Endothelial cell of umbilical vein (primary cell): ENCODE measurements at places on chromosomes 1 and 21. TPM values are rescaled to one million over a fixed set of nuclear protein-coding genes. Genes with fewer than 3 reads are reported as not detected.
A peak's percentile ranks its signal among the peaks of the same experiment; 100 is the strongest.

The TTC39A gene
- total RNA-seq: 1.2 and 1.7 TPM in 2 replicates

The LRRC71 gene
- total RNA-seq: 0.66 and 1.2 TPM in 2 replicates

The CSTB gene
- total RNA-seq: 65.8 and 69.2 TPM in 2 replicates

The INKA2 gene
- 5.3 and 7.8 TPM in 2 replicates for total RNA-seq

The MRPL39 gene
- total RNA-seq: 25.2 and 28.1 TPM in 2 replicates

The GPX7 gene
- total RNA-seq: 8.9 and 26.3 TPM in 2 replicates

GRCh38 chr1:111593403-111594305 lies 25.9 kb upstream of the RAP1A start:
- DNase-seq: peak; percentile 4

DNA sequence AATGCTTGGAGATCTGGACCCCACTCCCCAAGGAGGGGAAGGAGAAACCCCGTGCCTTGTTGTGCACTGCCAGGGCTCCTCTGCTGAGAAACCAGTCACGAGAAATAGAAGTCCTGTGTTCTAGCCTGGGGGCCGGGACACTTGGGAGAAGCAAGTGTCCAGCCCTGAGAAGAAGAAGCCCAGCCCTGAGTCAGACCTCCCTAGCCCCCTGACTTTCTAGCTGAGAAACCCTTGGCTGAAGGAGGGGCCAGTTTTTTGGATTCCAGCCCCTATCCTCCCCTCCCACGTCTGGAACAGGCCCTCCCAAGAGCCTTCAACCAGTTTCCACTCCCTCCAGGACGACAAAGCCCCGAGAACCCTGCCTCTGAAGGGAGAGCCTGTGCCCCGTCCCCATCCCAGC lies 100.5 kb downstream of the NAV1 start:
- no peak for DNase-seq

- no peak for DNase-seq
These were observed 3.2 kb downstream of the JMJD4 start for GRCh38 chr1:227731696-227732585.

GRCh38 chr21:42608446-42608845 lies 45.0 kb upstream of the PDE9A start:
- DNase-seq: no peak

GRCh38 chr1:226692051-226692792 lies 46.9 kb downstream of the ITPKB start:
- DNase-seq: no peak

DNA sequence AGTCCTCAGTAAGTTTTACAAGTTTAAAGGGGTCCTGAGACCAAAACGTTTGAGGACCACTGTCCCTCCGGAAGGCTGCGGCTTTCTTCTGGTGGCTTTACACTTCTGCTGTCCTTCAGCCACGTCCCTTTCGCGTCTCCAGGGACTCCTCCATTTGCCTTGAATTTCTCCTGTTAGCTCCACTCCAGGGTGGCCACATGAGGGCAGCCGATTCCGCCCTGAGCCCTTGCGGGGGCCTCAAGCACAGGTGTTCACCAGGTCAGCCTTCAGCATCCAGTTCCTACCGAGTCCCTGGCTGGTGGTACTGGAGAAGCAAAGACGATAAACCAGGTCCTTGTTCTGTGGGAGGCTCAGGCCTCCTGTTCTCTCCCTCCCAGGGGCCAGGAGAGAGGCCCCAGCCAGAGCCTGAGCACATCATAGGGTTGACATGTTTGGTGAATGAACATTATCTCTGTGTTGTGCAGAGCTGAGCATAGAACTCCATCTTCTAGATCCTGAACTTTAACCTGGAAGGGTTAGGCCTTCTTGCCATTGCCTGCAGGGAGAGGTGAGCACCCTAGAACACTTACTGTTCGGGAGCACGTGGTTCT lies 27.4 kb upstream of the COQ8A start:
- DNase-seq: peak; percentile 37

GRCh38 chr1:10101929-10102328 lies 69.2 kb downstream of the UBE4B start:
- DNase-seq: no peak

DNA sequence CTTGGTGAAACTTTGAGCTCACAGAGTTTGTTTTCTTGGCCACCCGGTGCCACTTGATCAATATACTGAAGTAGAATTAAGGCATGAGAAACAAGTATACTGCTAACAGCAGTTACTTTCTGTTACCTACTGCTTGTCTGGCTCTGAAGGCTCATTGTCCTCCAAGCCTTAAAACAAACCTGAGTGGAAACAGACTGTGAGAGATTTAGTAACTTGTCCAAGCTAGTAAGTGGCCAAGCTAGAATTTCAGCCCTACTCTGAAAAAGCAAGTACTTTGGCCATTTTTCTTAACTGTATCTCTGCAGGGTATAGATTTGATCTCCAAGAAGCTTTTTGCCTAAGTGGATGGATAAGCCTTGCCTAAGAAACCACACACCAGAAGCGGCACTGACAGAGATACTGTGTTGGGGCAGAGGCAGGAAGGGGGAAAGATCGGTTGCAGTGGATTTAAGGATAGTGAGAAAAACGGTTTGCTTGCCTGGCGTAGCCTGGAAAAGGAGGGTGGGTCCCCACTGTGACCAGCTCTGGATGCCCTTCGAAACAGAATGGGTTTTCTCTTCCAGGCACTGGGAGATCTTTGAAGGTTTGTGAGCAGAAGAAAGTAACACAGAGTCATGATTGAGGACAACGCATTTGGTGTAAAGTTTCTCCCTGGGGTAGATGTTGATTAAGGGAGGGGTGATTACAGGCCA lies 2.1 kb upstream of the MACO1 start:
- DNase-seq: no peak

DNA sequence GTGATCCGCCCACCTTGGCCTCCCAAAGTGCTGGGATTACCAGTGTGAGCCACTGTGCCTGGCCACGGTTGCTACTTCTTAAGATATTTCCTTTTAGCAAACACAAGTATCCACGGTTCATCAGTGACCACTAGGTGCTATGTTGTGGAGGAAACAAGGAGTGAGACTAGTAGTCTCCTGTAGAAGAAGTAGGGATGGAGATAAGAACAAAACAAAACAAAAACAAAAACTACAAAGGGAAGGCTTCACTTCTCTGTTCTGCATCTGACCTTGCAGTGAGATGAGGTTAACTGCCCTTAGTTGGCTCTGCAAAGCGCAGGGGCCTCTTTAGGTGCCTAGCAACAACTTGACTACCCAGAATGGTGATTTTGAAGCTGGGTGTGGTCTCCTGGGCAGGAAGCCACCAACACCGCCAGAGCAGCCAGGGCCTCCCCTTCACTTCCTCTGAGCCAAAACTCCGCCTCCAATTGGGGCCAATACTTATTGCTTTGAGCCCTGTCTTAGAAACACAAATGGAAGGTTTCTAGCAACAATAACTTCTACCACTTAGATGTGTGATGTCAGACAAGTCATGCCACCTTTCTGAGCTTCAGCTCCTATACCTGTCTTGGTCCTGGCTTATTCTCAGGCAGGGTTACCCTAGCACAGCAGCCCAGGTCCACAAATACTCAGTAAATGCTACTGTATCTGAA lies 12.8 kb upstream of the CDC42 start:
- peak; percentile 44 for DNase-seq

- DNase-seq: no peak
These were observed 34.2 kb downstream of the LMO4 start for GRCh38 chr1:87362834-87363426.

DNA sequence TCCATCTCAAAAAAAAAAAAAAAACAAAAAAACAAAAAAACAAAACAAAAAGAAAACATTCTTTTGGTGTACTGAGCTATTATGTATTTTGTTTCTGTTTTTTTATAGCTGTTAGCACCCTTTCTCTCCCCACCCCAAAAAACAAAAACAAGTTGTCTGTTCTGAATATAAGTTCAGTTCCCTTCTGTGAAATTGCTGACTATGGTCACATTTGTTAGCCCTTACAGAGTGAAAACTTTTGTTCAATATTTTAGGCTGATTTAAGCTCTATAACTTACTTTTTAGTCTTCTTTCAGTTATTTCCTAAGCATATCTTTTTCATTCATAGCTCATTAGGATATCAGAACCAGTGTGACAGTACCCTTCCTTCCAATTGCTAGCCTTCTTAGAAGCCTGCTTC lies 1056.6 kb upstream of the NCAM2 start:
- no peak for DNase-seq

GRCh38 chr1:30437059-30437576 lies 286.3 kb downstream of the MATN1 start:
- DNase-seq: no peak

- DNase-seq: no peak
These were observed 28.7 kb downstream of the KCNA3 start for GRCh38 chr1:110645821-110646735.

DNA sequence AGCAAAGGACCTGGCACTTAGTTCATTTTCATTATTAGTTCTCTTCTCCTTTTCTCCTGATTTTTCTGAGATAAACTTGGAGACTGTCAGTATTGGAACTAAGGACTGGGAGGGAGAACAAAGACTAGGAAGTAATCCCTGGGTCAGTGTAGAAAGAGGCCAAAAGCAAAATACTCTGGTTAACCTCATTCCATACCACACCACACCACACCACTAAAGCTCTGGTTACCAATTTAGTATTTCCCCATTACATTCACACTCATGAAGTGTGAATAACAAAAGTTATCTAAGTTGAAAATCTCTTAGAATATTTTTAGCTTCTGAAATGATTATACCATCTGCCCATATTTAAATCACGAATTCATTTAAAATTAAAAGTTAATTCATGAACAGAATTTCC lies 68.9 kb upstream of the DMRTA2 start:
- DNase-seq: no peak

DNA sequence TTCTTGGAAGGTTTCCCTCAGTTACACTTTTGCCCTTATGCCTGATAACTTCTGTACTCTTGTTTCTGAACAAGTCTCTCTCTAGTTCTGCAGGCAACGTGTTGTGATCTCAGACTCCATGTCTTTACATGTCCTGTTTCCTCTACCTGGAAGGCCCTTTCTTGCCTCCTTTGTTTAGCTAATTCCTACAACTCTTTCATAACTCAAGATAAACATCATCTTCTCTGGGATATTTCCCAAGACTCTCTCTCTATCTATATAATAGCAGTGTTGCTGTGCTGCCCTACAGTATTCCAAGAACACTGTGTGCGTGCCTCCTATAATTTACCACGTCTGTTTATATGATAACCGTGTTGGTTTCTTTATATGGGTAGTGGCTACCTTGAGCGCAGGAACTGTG lies 47.8 kb downstream of the CHRM3 start:
- no peak for DNase-seq

DNA sequence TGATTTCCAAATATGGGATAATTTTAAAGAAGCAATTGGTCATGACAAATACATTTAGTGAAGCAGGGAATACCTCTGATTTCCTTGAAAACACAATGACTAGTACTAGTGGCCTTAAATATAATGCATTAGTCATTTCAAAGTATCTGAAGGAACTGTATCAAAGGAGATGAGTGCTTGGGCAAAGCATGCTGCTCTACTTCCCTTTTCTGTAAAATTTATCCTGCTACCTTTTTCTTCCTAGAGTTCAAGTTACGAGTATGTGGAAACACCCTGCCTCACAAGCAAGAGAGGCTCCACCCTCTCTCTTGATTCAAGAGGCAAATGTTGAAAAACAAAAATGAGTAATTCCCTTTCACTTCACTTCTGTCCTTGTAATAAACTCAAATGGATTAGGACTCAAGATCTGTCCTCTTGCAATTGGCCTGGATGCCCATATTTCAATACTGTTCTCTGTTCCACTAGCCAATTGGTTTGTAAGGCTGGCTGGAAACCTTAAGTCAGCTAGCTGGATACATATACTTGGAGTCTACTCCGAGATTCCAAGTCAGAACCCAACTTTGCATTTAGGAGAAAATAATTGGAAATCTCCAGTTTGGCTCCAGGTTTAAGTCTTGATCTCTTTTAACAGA lies 92.5 kb downstream of the CDC42BPA start:
- DNase-seq: peak; percentile 72

DNA sequence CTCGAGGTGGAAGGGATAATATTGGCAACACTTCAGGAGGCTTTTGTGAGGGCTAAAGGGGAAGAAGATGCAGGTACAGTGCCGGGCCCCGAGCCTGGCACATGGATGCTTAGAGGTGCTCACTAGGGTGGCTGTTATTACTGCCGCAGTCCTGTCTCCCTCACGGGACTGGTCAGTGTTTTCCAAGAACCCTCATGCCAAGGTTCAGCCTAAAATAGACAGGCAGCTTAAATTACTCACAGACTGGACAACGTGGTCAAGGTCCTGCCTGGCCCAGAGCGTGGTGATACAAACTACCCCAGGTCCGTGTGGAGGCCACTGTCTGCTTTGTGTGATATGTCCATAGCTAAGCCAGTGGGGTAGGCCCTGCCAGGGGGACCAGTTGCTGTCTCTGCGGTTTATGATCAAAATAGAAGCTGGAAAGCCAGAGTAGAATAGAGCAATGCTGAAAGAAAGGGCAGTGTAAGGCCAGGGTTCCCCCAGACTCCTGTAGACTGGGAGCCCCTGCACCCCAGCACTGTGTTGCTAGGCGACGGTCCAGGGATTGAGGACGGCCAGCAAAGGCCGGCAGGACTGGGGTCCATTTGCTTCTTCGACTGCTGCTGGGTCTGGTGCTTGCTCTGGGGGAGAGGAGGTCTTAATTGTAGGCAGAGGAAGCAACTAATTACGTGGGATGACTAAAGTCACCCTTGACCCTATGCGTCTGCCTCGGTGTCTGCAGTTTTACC lies 36.1 kb downstream of the ELAPOR1 start:
- no peak for DNase-seq

GRCh38 chr1:187261637-187262036 lies 432.9 kb downstream of the PLA2G4A start:
- DNase-seq: no peak

GRCh38 chr1:234956821-234957329 lies 171.8 kb downstream of the TOMM20 start:
- no peak for DNase-seq

- no peak for DNase-seq
These were observed 2.1 kb downstream of the LRRC42 start for GRCh38 chr1:53948291-53948690.

GRCh38 chr1:25771221-25772114 lies 28.5 kb upstream of the SELENON start:
- DNase-seq: no peak

GRCh38 chr21:39386899-39387298 lies 38.0 kb upstream of the HMGN1 start:
- no peak for DNase-seq

DNA sequence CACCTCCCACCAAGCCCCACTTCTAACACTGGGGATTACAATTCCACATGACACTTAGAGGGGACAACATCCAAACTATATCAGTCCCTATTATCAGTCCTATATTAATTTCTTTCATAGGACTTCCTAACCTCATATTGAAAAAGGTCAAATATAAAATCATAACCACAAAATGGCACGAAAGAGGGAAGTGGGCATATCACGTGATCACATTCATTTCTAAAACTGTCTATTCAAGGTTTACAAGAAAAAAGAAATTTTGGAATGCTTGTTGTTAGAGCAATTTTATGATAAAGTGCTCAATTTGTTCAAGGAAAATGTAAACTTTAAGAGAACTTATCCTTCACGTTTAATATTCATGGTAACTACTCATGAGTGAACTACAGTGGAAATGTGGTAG lies 13.2 kb upstream of the CDC7 start:
- DNase-seq: no peak
